ENCODE measurements at places on chromosomes 7 and 10.

DNA sequence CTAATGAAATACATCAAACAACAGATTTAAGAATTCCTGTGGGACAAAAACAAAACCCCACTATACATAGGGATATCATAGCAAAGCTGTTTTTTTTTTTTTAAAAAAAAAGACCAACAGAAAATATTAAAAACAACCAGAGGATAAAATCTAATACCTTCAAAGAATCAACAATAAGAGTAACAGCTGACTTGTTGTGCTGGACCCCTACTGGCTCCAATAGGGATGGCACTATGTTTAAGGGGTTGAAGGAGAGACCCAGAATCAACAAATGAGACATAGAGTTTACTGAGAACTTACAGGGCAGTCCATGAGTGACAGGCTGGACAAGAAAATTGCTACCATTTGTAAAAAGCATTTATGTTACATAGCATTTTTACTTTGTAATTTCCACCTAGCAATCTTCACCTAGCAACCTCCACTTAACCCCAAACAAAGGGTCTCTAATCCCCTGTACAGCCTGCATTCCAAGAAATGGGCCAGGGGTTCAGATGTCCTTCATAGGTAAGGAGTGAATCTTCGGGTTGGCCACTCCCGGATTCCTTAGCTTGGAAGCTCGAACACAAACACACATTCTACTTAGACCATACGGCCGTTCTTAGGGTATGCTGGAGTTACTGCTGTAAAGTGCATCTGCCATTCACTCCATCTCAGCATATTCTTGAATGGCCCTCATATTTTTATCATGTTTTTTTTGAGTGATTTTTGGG lies 25.8 kb downstream of the ASZ1 start:
- DNase-seq = no peak

GRCh38 chr7:44912775-44913347 lies 27.5 kb upstream of the PURB start:
- DNase-seq = no peak

DNA sequence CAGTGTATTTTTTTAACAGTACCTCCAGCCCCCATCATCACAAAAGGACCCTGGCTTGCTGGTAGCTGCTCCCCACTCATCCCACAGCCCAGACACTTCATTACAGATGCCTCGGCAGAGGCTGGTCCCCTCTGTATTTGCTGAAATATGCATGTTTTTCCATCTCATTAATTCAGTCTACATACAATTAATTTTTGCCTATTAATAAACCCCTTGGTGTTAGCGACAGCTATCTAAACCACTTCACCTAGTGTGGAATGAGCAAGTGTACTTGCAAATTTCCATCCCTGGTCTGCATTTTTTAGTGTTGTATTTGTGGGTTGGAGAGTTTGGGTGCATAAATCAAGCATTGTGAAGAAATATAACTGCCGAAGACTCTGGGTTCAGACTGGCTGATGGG lies 216.9 kb downstream of the MGMT start:
- DNase-seq = no peak

GRCh38 chr7:44282601-44283171 lies 42.7 kb downstream of the CAMK2B start:
- DNase-seq = no peak

DNA sequence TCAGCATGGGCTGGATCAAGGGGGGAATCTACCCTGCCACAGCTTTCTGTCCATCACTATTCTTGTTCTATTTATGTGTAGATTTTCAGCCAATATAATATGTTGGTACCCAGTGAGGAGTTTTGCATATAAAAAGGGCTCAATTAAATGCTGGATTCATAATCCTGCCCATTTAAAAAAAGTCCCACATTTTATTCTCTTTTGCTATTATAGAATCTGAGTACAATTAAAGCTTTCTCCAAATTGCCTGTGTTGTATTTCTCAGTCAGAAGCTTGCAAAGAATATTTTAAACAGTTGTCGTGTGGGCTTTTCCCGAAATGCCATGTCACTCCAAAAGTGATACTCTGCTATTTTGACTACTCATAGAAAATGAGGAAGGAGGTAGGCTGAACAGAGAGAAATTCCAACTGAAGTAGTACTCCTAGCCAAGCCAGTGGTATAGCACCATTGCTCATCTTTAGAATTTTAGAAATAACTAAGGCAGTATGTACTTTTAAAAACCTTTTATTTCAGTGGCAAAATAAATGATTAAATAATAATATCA lies 108.3 kb upstream of the HDAC9 start:
- DNase-seq = no peak

GRCh38 chr7:83337050-83337449 lies 174.4 kb upstream of the PCLO start:
- DNase-seq = no peak

DNA sequence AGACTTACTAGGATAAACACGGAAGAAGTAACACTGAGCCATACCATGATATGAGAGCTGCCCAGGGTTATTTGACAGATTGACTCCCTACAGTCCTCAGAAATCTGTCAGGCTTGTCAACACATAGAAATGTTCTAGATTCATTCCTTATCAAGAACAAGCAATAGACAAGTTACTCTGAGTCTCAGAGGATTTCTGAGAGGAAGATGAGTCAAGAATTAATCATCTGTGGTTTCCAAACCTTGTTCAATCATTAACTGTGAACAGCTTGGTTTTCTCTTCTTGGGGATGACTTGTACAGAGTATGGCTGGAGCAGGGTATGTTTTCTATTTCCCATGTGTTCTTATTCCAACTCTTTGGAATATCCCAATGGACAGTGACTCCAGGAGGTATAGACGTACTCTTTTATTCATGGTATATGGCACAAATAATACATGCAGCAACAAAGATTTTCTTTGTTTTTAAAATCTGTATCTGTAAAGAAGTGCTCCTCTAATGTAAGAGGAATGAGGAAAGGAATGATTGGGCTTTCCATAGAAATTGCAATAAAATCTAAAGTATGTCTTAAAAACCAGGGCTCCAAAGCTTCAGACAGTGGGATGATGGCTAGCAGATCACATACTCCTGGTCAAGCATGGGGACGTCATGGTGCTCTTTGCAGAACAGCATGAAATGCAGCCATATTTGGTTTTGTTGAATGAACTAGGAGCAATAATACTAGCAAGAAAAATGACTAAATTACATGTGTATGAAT lies 11.9 kb upstream of the SFR1 start:
- DNase-seq = no peak

GRCh38 chr10:73512207-73512743 lies 16.5 kb upstream of the PPP3CB start:
- no peak for DNase-seq

- DNase-seq = no peak
Observed at GRCh38 chr7:2051707-2052656, 180.8 kb downstream of the MAD1L1 start.

- DNase-seq = no peak
Observed at GRCh38 chr10:78757344-78757925, 311.3 kb upstream of the ZMIZ1 start.

- no peak for DNase-seq
Observed at GRCh38 chr10:17208476-17208875, 7.0 kb upstream of the TRDMT1 start.

GRCh38 chr10:131937836-131938235 lies 37.0 kb downstream of the PPP2R2D start:
- no peak for DNase-seq

DNA sequence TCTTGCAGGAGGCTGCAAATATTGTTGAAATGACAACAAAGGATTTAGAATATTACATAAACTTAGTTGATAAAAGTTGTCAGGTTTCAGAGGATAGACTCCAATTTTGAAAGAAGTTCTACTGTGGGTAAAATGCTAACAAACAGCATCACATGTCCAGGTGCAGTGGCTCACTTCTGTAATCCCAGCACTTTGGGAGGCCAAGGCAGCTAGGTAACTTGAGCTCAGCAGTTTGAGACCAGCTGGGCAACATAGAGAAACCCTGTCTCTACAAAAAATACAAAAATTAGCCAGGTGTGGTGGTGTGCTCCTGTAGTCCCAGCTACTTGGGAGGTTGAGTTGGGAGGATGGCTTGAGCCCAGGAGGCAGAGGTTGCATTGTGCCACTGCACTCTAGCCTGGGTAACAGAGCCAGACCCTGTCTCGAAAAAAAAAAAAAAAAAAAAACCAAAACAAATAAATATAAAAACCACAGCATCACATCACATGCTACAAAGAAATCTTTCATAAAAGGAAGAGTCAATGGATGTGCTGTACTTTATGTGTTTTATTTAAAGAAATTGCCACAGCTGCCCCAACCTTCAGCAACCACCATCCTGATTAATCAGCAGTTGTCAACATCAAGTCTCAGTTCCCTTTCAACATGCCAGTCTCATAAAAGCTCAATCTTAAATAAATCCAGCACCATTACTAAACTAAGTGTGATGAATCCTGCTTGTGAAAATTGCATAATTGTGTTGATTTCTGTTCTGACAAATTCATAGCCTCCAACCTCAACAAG lies 83.2 kb upstream of the MBL2 start:
- DNase-seq = no peak

DNA sequence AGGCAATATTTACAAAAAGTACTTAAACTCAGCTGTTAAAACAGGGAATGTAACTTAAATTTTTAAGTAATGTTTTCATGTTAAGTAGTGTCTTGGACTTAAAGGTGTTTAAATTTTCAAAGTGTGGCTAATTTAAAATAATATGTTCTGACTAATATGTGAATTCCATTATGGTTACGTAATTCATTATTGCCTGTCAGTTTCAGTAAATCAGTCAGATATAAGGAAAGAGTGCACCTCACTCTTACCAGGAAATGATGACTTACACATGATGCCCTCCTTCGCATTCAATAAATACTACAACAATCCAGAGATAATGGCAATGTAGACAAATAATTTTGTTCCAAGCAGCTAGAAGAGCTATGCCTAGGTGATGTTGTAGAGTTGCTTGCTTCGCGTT lies 69.0 kb upstream of the WNT16 start:
- no peak for DNase-seq

- DNase-seq = no peak
Observed at GRCh38 chr7:76066716-76067503, 19.0 kb downstream of the MDH2 start.

DNA sequence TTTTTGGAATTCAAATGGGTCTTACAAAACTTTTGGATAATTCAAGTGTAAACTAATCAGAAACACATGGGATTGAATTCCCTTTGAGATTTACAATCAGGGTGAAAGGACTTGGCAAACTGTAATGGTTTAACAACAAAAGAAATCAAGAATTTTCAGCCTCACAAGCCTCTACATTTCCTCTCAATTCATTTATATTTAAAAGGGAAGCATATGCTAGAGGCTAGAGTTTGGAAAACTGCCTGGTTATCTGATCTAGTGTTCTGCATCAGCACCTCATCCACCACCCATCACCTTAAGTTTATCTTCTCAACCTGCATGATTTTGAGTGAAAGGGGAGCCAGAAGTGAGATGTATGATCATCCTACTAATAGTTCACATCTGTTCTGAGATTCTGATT lies 120.7 kb downstream of the TES start:
- DNase-seq = no peak

DNA sequence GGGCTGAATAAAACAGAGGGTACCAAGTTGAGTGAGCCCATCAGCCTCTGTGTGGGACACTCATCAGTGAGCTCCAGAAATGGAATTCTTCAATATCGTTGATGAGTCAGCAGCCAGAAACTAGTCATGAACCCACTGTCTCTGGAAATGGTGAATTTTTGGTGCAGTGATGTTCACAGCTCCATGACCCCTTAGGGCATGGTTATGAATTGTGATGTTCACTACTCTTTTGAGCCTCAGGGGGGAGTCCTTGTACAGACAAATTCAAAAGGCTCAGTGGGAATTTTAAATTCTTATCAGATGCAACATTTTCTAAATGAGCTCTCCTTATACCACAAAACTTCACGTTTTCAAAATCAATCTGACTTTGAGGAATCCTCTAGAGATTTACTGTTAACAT lies 335.7 kb downstream of the PHTF2 start:
- no peak for DNase-seq

DNA sequence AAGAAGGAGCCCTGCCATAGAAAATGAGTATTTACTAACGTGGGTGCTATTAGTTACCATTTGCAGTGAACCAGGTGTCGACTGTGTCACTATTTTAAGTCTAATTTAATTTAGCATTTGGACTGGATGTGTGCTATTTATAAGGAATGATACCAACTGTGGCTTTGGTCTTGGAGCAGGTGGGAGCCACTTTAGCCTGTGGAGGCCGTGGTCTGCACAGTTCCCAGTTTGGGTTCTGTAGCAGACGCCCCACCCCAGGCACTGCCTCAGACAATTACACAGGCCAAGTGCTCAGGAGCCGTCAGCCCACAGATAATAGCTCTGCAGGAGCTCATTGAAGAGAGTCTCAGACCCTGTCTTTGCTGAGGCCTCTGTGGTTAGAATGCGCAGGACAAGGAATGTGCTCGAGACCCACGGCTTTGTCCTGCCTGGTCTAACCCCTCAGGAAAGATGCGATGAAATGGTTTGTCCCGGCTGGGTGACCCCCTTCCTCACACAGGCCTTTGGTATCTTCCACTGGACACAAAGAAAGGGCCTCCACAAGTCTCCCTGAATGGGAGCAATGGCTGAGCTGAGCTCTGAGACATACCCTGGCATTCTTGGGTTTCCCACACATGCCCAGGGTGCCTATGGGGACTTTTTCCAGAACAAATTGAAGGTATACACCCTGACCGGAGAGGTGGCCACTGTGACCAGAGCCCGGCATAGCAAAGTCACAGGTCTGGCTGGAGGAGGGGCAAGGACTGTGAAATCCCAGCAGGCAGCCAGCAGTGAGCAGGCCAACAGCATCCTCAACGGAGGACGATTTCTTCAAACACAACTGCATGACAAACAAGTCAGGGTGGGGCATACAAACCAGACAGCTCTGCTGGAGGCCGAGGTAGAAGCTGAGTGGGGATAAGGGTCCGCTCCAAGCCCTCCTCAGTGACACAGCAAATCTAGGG lies 251.2 kb downstream of the ARHGAP12 start:
- DNase-seq = no peak

- no peak for DNase-seq
Observed at GRCh38 chr10:32317795-32318357, 29.1 kb downstream of the EPC1 start.

- DNase-seq = no peak
Observed at GRCh38 chr10:99569961-99570360, 37.2 kb downstream of the NKX2-3 start.

GRCh38 chr7:44978511-44979366 lies at the start of gene MYO1G:
Gene MYO1G (minus strand): TSS chr7:44979015. CDS start chr7:44978961, 54 bp downstream.
- no peak for DNase-seq

- DNase-seq = no peak
Observed at GRCh38 chr7:148535217-148535616, 55.3 kb upstream of the C7orf33 start.

GRCh38 chr10:10330418-10330817 lies 687.3 kb upstream of the CELF2 start:
- no peak for DNase-seq

- DNase-seq = no peak
Observed at GRCh38 chr7:22730066-22730710, 3.2 kb downstream of the IL6 start.

DNA sequence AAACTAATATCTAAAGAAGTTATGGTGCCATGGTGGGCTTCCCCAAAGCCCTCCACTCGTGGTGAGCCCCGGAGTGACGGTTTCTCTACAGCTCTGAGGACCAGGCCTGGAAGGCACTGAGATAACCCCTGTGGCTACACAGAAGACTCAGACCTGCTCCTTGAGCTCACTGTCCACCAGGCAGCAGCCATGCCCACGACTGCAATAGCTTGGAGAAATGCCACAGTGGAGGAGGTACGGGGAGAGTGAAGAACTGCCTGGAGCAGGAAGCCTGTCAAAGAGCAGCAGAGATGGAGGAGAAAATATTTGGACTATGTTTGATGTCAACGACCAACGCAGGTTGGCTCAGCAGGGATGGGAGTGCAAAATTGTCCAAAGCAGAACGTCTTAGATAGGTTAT lies 300.1 kb upstream of the NPSR1 start:
- no peak for DNase-seq

Measured in cortex of kidney (tissue), 1 donor.